AG09319 (cell line): ENCODE measurements at places on chromosomes 5 and 9.

DNA sequence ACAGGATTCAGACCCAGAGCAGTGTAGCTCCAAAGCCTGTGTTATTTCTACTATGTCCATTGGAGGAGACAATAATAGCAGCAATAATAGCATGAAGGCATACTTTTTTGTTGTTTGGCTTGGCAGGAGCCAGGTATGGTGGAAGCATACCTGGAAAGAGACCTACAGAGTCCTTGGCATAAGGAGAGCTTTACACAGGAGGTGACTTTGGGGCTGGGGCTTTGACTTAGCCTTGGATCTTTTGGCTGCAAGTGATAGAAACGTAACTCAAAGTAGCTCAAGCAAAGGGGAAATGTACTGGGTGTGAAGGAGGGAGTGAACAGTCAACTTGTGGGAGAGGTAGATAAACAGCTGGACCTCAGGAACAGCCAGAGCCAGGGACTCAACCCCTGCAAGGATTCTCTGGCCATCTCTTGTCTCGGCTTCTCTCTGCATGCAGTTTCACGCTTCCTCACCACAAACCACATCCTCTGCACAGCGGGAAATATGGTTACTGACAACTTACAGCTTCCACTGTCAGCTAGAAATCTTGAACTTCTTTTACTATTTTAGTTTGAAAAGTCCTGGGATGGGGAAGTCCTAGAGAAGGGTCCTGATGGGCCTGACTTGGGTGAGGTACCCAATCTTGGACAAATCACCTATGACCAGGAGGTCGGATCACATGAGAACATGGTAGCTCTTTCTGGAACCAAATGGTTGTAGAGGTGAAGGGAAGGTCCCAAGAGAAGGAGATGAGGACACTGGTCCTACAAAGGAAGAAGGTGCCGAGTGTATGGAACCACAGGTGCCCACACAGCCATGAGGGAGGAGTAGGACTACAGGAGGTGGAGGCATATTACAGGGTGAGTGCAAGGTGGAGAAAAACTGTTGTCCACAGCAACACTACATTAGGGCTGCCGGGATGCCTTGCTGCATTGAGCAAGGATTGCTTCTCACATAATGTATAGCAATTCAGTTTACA is 47.0 kb upstream of the TGFBR1 start:
- no peak for DNase-seq

DNA sequence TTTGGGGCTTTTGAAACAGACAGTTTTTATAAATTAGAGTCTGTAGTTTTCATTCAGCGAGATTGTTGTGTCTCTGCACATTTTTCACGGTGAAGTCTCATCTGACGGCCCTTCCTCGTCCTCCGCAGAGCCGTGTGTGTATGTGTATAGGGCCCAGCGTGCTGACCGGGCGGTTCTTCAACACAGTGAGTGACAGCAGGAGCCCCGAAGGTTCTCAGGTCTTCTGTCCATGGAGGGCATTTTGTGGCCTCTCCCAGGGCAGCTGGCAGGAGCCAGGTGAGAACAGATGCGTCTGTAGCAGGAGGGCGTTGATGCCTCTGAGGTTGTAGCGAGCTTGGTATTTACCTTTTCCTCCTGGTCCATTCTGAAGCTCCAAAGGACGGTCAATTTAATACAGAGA is 116.0 kb upstream of the LPCAT1 start:
- DNase-seq, result no peak

- no peak for DNase-seq
Measured at GRCh38 chr9:109922617-109923470, 142.8 kb downstream of the PALM2AKAP2 start.

DNA sequence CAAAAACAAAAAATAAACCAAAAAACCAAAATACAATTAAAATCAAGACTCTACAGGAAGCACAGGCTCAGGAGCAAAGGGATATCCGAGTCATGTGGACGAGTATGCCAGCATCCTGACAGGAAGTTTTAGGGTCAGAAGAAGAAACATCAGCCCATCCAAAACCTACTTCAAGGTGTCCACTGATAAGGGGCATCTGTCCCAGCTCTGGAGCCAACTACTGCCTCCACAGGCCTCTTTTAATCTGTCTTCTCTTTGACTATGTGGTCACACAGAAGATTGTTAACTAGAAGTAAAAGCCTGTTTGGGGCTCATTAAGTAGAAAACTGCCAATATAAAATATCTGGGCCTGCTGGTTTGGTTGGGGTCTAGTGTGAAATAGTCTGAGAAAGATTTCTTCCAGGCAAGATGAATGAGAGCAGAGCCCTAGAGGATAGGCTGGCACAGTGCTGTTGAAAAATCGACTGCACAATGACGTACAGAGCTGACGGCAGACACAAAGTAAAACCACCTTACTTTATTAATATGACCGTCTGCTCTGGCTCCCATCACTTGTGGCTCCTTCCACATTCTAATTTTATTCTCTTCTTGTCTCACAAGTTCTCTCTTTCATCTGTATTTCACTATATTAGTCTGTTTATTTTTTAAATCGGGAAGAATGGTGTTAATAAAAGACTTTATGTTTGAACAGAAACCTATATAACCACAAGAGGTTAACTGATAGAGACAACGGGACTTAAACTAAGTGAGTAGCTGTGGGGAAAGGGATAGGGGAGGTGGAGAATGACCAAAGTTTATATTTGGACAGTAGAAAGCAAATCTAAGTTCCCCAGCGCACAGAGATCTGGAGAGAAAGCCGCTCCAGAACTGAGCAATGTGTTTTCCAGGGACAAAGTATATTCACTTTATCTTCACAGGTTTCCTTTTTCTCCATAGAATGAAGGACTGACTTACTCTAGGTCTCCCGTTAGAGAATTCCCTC is 22.9 kb upstream of the MSH3 start:
- no peak for DNase-seq

- DNase-seq, result peak; percentile 24
Measured at GRCh38 chr5:36177715-36178523, 26.0 kb downstream of the SKP2 start.

DNA sequence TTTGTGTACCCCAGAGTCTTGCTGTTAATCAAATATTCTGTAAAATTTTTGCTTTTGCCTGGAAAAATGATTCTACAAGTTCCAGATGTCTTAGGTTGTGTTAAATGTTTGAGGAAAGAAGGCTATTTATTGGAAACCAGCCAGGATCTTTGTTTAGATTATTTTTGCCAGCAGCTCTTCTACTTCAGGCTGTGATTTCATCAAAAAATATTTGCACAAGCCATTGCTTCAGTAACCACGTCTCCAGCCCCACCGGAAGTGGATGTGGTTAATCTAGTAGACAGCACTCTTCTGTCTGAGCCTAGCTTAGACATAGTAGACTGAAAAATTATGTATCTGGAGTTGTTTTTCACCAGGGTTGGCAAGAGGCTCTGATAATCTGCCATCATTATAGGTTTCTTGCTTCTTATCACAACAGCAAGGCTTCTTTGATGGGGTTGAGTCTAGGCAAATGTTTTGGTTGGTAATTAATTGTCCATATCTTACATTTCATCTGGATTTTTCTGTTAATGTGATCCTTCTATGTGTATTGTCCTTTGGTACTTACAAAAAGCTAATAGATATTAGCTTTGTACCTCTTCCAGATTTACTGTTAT is 17.1 kb downstream of the KCTD16 start:
- peak; percentile 94 for DNase-seq

- peak; percentile 70 for DNase-seq
Measured at GRCh38 chr5:128649192-128649591, 111.1 kb upstream of the FBN2 start.

GRCh38 chr5:114001076-114001475 is 360.8 kb upstream of the KCNN2 start:
- DNase-seq, result no peak

DNA sequence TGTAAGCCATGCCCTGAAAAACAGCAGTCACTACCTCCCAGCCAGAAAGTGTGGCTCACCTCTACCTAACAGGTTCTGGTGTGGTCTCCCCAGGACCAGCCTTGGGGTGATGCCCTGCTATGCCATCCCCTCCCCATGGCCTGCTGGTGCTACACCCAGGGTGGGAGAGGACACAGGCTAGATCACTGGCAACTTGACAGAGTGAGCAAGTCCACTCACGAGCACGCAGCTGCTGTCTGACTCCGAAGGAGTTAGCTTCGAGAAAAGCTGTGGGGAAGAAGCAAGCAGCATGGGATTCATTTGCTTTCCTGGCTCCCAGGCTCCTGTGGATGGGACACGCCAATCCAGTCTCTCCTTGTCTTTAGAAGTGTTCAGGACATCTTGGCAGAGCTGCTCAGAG is 102.2 kb downstream of the COL5A1 start:
- DNase-seq, result no peak

- no peak for DNase-seq
Measured at GRCh38 chr5:140318792-140319191, 15.9 kb upstream of the PFDN1 start.

- DNase-seq, result no peak
Measured at GRCh38 chr9:107698779-107699178, 209.2 kb upstream of the KLF4 start.

DNA sequence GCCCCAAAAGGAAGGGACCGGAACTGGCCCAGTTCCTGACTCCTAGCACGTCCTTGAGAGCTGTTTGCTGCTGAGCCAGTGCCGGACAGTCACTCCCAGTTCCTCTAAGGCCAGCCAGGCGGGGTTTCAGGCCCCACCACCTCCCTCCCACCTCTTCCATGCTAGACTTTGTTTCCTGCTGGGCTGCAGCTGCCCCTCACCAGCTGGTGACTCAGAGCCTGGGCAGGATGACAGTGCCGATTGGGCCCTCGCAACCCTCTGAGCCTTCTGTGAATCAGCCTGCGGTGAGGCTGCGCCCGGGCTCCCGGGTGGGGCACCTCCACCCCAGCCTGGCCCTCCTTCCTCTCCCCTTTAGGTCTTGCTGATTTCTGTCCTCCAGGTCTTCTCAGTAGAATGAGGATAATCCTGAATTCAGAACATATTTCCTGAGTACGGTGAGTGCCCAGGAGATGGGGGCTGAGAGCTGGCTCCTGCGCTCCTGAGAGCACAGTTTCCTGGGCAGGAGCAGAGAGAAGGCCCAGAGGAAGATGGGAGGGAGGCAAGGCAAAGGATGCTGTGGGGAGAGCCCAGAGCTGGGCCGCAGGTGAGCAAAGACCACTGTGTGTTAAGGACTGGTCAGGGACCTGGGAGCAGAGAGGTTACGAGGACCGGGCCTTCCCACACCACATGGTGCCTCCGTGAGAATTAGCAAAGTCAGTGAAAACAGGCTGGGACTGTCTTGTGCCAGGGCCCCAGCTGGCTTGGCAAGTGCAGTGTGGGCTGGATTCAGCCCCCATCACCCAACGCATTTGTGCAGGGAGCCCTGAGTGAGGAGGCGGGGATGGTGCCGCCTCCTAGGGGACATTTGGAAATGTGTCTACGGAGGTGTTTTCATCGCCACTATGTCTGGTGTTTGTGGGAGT is 32.9 kb upstream of the STXBP1 start:
- DNase-seq, result peak; percentile 94

- DNase-seq, result no peak
Measured at GRCh38 chr9:133429214-133429613, 7.0 kb downstream of the ADAMTS13 start.

- no peak for DNase-seq
Measured at GRCh38 chr9:125683486-125683885, 23.5 kb downstream of the MAPKAP1 start.

DNA sequence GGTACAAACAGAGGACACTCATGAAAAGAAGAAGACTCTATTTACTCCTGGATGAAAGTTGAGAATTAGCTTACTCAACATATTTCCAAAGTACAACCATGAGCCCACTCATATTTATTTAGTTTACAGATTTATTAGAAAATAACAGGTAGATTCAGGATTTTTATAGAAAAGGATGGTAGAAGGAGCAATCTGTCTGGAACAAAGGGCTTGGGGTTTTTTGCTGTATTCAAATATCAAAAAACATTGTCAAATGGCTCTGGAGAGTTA is 7.0 kb upstream of the ERAP2 start:
- DNase-seq, result no peak

DNA sequence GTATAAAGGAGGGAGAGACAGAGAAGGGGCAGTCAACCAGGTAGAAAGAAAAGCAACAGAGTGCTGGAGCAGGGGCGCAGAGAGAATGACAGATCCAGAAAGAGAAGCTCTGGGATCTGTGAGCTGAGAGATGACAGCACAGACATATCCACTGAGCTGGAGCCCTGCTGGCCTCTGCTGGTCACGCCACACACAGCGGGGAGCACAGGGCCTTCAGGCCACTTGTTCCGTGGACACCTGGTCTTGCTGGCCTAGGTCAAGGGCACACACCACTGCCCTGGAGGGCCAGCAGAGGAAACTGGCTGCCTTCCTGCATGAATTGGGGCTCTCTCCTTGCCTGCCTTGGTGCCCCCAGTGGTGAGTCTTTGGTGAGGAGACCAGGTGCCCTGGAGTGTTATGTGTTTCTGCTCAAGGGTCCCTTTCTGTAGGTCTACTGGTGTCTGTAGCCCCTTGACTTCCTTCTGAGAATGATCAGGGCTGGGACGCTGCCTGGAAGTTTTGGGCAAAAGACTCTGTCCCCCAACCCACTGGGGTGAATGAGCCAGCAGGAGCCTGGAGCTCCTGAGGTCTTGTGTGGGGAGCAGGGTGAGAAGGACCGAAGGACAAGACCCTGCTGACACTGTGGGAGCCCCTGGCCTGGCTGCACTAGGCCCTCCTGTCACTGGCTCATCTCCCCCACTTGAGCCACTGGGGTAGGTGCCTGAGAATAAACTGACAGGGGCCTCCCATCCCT is 59.2 kb upstream of the ADAMTS2 start:
- no peak for DNase-seq

- DNase-seq, result no peak
Measured at GRCh38 chr5:82590112-82590511, 312.0 kb upstream of the RPS23 start.

DNA sequence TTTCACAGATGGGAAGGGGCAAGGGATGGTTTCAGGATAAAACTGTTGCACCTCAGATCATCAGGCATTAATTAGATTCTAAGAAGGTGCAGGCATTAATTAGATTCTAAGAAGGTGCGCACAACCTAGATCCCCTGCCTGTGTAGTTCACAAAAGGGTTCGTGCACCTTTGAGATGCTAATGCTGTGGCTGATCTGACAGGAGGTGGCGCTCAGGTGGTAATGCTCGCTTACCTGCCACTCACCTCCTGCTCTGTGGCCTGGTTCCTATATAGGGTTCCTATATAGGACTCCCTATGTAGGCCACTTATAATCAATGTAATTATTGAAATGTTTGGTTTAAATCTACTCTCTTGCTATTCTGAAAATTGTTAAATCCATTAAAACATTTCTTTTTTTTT is 171.0 kb downstream of the MSX2 start:
- DNase-seq, result no peak
